ENCODE measurements at places on chromosomes 6 and 20.

- no peak for DNase-seq
These were observed 27.6 kb upstream of the CGA start for GRCh38 chr6:87122477-87122876.

DNA sequence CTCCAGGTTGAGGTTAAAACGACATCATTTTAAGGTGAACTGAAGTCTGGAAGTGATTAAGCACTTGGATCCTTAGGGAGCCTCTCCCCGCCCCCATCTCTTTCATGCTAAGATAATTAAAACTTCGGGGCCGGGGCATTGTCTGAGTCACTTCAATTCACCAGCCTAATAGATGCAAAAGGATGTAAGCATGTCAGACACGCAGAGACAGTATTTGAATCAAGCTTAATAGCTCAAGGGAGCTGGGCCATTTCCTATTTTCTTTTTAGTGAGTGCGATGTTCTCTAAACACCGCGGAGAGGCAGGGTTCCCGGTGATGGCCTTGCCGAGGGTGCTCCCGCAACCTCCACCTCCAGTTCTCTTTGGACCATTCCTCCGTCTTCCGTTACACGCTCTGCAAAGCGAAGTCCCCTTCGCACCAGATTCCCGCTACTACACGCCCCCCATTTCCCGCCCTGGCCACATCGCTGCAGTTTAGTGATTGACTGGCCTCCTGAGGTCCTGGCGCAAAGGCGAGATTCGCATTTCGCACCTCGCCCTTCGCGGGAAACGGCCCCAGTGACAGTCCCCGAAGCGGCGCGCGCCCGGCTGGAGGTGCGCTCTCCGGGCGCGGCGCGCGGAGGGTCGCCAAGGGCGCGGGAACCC is 516 bp upstream of the IRF4 start:
- DNase-seq = no peak

DNA sequence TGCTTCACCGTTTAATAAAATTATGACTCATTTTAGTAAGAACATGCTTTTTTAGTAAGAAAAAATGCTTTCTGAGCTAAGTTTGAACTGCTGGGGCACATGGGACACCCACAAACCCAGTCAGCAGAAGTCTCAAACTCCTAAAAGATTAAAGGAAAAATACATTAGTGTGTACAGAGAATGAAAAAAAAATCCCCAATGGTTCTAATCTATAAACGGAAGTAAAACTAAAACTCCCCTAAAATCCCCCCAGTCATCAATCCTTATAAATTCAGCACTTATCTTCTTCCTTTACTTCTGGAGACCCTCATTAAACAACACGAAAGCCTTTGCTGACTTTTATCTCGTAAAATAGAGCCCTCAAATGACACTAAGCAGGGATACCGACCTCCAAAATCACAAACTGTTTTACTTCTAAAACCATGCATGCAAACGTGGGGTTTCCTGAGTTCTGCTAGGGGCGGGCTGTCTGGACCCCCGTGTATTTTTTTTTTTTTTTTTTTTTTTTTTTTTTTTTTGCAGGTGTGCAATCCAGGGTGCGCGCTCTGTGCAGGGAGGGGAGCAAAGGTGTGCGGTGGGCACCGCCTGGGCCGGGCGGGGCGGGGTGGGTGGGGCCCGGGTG is 1.1 kb upstream of the MYB start:
- no peak for DNase-seq

GRCh38 chr6:157830354-157831017 is 7.4 kb downstream of the SNX9 start:
- no peak for DNase-seq

DNA sequence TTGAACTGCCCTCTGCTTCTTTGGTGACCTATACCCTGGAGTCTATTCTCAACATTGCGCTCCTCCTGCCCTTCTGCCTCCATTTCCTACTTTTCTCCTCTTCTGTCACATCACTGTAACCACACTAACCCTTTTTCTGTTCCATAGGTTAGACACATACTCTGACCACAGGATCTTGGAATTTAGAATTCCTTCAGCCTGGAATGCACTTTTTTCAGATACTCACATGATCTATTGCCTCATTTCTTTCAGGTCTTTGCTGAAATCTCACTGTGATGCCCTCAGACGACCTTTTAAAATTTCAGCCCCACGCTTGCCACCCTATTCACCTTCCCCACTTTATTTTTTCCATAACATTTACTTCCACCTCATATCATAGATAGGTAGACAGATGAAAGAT is 5.1 kb downstream of the VNN1 start:
- no peak for DNase-seq

DNA sequence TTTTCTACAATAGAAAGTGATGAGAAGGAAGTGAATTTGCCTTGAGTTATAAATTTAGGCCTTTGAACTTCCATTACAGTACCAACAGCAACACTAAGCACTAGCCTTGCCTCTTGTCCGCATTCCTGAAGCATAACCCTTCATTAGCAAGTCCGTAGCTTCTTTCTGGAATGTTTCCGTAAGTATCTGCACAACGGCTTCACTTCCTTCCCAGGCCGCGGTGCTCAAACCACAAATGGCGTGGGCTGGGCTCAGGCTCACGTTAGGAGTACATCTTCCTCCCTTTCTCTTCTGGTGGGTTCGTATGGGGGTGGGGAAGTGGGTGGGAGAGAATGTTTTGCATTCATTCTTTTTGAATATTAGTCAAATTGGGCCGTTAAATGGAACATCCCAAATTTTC is 193.8 kb upstream of the SNX9 start:
- no peak for DNase-seq

GRCh38 chr6:138211048-138211581 is 7.2 kb downstream of the PBOV1 start:
- no peak for DNase-seq

- no peak for DNase-seq
These were observed 17.0 kb upstream of the KIF13A start for GRCh38 chr6:18004256-18004985.

DNA sequence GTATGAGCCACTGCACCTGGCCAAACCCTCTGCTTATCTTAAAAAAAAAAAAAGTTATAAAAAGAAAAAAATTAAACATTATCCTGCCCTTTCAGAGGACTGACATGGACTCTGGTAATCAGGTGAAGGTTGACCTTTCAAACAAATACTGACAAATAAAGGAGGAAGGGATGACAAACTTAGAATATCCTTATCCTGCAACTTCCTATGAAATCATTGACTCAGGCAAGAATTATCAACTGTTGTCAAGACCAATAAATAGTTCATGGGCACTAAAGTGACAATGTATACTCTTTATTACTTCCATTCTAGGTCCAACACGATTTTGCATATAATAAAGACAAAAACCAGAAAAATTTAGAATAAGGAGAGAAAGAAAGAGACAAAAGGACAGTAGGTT is 117.9 kb downstream of the KIF16B start:
- no peak for DNase-seq

DNA sequence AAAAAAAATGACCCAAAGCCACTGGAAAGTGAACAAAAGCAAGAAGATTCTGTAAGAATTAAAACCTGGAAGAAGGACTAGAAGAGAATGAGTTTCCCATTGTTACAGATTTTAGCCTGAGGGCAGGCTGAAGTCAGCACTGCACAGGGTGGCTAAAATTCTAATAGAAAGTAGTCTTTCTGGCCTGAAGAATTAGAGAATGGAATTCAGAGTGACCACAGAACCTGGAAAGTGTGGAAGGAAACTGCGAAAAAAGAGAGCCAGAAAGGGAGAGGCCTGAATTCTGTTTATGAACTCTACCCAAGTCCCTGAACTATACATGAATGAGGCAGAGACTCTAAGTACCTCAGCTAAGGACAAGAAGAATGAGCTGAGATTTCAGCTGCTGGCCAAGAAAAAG is 38.9 kb upstream of the FILIP1 start:
- DNase-seq = no peak

DNA sequence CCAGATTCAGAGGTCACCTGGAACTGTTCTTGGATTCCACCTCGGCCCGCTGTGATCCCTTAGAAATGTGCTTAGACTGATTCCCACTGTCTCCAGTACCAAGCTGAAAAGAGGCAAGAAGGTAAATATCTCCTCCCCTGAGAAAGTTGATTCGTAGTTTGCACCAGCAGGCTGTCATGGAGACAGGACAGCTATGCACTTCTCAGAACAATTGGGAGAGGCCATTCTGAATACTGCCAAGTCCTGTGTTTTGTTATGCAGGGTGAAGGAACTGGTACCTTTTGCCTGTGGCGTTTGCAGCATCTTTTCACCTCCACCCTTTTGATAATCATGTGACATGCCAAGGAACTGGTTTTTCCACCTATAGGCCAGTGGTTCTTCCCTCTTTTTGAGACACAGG is 58.2 kb upstream of the RNGTT start:
- no peak for DNase-seq

DNA sequence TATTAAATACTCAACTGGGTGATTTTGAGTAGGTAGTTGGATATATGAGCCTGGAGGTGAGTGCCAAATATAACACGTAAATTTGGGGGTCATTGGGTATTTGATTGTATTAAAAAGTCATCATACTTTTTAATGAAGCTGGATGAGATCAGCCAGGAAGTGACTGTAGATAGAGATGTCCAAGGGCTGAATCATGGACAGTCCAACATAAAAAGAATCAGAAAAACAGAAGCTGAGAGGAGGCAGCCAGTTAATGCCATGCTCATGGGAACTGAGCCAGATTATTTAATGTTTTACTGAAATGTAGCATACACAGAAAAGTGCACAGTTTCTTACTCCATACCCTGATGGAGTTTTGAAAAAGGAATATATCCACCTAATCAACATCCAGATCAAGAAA is 435.5 kb upstream of the PLCB4 start:
- DNase-seq = peak; percentile 39

- no peak for DNase-seq
These were observed 942.1 kb upstream of the EPHA7 start for GRCh38 chr6:94361304-94362060.

GRCh38 chr20:55714736-55715135 is 290.6 kb downstream of the CBLN4 start:
- DNase-seq = no peak

GRCh38 chr20:21352703-21353102 is 44.6 kb downstream of the NKX2-4 start:
- no peak for DNase-seq

DNA sequence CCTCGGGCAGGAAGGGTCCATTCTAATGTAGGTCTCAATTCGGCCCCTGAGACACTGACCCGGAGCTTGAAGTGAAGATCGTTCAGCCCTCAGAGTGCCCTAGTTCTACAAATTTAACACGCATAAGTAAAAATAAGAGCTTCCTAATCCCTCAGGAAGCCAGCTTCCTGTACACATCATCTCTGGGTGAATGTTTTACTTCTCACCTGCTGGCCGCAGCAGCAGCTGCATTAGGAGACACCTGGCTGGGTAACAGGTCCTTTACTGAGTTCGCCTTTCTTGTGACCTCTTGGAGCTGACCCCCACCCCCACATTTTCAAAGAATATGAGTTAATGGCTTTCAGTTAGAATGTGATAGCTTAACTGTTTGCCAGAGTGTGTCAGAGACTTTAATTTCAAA is 165.0 kb downstream of the SMOC2 start:
- DNase-seq = no peak

- DNase-seq = no peak
These were observed 22.2 kb downstream of the OLIG3 start for GRCh38 chr6:137471986-137472385.

DNA sequence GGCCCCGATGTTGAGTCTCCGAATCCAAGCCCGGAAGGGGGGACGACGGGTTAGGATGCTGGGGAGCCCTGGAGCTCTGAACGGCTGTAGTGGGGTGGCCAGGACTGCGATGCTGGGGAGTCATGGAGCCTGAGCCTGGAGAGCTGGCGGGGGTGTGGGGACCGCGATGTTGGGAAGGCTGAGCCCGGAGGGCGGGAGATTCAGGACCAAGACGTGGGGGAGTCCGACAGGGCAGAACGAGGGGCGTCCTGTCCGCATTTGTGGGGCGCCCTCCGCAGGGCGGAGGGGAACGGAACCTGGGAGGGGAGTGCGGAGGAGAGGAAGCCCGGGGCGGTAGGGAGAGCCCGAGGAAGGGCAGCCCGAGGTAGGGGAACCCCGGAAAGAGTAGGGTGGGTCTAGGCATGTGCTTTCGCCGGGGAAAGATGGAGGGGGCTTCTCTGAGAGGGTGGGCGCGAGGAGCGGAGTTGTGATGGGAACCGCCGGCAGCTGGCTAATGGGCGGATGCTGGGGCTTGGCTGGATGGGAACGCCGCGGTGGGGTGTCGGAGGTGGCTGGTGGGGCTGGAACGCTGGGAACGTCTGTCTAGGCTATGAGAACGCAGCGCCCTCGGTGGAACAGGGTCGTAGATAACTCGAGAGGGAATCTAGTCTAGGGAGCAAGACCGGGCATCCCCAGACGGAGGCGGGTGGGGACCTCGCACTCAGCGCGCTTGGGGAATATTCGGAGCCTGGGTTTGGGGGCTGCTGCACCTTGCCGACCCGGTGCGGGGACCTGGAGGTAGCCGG is 684 bp downstream of the PAQR8 start:
- DNase-seq = no peak

GRCh38 chr6:126955621-126956020 is 162.8 kb upstream of the RSPO3 start:
- DNase-seq = no peak

DNA sequence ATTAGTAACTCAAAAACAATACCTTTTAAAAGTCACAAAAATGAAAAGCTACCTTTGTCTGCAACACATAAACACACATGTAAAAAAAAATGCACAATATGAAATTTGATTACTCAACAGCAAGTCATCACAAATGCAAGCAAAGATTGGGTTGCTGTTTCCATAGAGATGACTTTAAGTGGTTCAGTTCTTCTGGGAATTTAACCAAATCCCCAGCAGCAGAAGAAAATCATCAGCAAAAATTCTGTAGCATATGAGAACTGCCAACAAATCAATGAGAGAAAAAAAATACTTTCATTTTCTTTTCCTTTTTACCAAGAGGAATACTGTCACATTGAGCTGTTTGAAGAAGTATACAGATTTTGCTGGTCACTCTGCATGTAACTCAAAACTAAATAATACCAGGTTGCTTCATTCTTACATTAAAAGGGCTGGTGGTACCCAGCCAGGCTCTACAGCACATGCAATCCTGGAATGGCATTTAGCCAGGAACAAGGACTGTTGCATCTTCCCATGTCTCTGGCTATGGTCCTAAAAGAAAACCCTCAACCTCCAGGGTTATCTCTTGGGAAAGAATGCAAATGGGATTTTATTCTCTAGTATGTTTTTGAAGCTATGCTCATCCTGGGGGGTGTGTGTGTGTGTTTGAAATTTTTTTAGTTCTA is 158.3 kb downstream of the OPRM1 start:
- DNase-seq = peak; percentile 6

GRCh38 chr6:165599121-165599520 is 63.9 kb downstream of the PDE10A start:
- DNase-seq = no peak

GRCh38 chr6:16270178-16270794 is 31.9 kb downstream of the GMPR start:
- no peak for DNase-seq

GRCh38 chr6:161300823-161301222 is 27.0 kb upstream of the AGPAT4 start:
- DNase-seq = no peak

DNA sequence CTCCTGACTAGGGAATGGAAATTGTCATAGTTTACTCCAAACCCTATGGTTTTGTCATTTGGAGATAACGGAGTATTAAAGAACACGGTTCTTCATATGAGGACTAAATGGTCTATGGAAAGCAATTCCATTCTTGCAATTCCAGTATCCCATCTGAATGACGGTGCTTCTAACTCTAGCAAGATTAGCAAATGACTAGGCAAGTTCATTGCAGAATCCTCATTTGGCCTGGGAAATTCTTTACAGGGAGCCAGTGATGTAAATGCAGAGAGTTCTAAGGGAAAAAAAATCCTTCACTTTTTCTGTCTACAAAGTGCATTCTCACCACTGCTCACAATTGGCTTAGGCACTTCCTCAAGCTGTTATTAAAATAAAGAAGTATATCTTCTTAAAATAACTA is 111.5 kb downstream of the MOXD1 start:
- no peak for DNase-seq

All from kidney glomerular epithelial cell (primary cell).